ENCODE measurements at places on chromosomes 4 and X. TPM values are rescaled to one million over a fixed set of nuclear protein-coding genes. Genes with fewer than 3 reads are reported as not detected.

UGT2B10 gene
- not detected for total RNA-seq

MAGEA1 gene
- total RNA-seq = not detected

PITX2 gene
- not detected for total RNA-seq

PDE6B gene
- 18.8 TPM for total RNA-seq

MAMLD1 gene
- total RNA-seq = 0.23 TPM

OPRPN gene
- not detected for total RNA-seq

TKTL1 gene
- total RNA-seq = 42.8 TPM

MAOA gene
- total RNA-seq = not detected

DNA sequence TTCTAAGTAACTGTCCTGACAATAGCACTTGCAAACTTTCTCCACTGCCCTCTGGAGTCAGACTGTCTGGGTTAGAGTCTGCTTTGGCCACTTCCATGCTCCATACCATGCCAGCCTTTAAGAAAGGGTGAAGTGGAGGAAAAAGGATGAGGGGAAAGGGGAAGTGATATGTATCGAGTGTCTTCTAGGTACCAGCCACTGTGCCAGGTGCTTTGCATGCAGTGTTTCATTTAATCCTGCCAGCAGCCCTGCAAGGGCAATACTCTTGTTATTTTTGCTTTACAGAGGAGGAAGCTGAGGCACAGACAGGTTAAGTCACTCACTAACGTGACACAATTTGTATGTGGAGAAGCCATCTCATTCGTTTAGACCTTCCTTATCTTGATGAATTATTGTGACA lies 55.6 kb downstream of the RTL9 start:
- H3K4me3 ChIP-seq = no peak overlapping the region
- H3K27me3 ChIP-seq = no peaks in the 10 kb centered on the region
- no peaks in the 10 kb centered on the region for H3K36me3 ChIP-seq
- DNase-seq = no peak
- no peak overlapping the region for H3K27ac ChIP-seq

- H3K4me1 ChIP-seq = peaks cover 5% of the 10 kb centered on the region
- H3K4me3 ChIP-seq = no peak overlapping the region
- no peak overlapping the region for H3K27ac ChIP-seq
- H3K36me3 ChIP-seq = no peaks in the 10 kb centered on the region
- no peak for DNase-seq
Measured at GRCh38 chr4:26030260-26030667, 116.2 kb downstream of the SMIM20 start.

DNA sequence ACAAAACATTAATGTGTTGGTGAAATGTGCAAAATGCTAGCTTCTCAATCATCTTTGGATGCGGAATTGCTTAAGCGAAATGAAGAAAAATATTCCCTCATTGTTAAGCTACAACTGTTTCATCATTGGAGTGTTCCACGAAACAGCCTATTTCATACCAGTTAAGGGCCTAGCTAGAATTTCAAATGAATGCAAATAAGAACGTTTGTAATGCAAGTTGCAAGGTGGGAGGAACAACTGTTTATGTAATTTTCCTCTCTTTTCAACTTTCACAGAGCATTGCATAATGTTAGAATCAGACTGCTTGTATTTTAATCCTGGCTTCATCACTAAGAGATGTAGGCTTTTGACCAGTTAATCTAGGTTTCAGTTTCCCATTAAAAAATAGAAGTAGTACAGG lies 480.1 kb downstream of the IL1RAPL1 start:
- H3K27me3 ChIP-seq = no peaks in the 10 kb centered on the region
- H3K4me3 ChIP-seq = no peak overlapping the region
- no peak overlapping the region for H3K27ac ChIP-seq

- no peak overlapping the region for H3K27ac ChIP-seq
- peak; percentile 1 for DNase-seq
- H3K4me1 ChIP-seq = no peaks in the 10 kb centered on the region
- H3K4me3 ChIP-seq = no peak overlapping the region
- H3K36me3 ChIP-seq = no peaks in the 10 kb centered on the region
Measured at GRCh38 chr4:42816880-42817400, 75.6 kb upstream of the GRXCR1 start.

- H3K36me3 ChIP-seq = peaks cover 11% of the 10 kb centered on the region
- no peak for DNase-seq
- no peak overlapping the region for H3K27ac ChIP-seq
- H3K4me1 ChIP-seq = peaks cover 13% of the 10 kb centered on the region
- H3K27me3 ChIP-seq = no peaks in the 10 kb centered on the region
Measured at GRCh38 chr4:39978904-39979303, 1.2 kb upstream of the PDS5A start.

DNA sequence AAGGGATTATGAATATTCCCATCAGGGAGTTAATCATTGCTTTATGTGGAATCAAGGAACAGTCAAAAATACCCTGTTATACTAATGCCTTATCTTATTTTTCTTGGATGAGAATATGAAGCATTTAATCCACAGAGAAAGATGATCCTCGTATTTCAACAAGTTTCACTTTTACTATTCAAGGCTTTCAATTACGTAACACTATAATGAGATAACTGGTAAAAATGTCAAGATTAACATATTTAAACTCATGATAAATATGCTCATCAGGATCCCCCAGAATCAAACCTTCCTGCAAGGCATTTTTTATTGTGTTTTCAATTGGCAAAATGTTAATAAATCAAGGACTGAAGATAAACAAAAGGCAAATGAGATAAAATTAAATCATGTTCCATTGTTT lies 5.1 kb downstream of the ZXDA start:
- no peak overlapping the region for H3K4me3 ChIP-seq
- H3K27me3 ChIP-seq = no peaks in the 10 kb centered on the region
- no peaks in the 10 kb centered on the region for H3K36me3 ChIP-seq

- DNase-seq = no peak
- no peaks in the 10 kb centered on the region for H3K4me1 ChIP-seq
- no peak overlapping the region for H3K4me3 ChIP-seq
- H3K36me3 ChIP-seq = no peaks in the 10 kb centered on the region
- no peak overlapping the region for H3K27ac ChIP-seq
- H3K27me3 ChIP-seq = no peaks in the 10 kb centered on the region
Measured at GRCh38 chr4:177016541-177017141, 223.9 kb upstream of the VEGFC start.

DNA sequence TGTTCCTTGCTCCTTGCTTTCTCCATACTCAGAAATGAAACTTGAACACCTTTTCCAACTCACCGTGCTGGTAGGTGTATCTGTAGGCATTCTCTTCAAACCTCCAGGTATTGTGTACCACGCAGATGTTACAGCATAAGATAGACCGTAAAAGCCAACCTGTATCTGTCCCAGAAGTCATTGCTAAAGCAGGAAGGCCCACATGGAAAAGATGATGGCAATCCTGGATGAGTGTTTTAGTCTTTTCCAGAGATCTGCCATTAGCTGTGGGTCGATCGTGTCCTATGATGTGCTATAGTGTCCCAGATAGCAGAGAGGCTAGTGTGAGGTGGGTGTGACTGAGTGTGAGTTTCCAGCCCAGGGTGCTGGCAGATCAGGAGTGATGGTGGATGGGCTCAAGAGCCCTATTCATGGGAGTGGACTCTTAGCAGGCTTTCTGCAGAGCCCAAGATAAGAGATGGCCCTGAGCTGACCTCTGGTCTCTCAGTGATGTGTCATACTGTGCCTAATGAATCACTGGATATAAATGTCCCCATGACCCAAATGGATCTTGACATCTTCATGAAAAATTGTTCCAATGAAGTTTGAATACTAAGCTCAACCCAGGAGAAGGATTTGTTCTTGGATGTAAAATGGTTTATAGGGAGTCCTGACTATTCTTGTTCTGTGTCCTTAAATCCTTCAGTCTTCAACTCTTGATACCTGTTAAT lies 69.1 kb upstream of the WDR1 start:
- no peaks in the 10 kb centered on the region for H3K36me3 ChIP-seq
- no peak overlapping the region for H3K4me3 ChIP-seq
- DNase-seq = no peak
- H3K27ac ChIP-seq = no peak overlapping the region
- H3K4me1 ChIP-seq = peaks cover 21% of the 10 kb centered on the region
- no peaks in the 10 kb centered on the region for H3K27me3 ChIP-seq

DNA sequence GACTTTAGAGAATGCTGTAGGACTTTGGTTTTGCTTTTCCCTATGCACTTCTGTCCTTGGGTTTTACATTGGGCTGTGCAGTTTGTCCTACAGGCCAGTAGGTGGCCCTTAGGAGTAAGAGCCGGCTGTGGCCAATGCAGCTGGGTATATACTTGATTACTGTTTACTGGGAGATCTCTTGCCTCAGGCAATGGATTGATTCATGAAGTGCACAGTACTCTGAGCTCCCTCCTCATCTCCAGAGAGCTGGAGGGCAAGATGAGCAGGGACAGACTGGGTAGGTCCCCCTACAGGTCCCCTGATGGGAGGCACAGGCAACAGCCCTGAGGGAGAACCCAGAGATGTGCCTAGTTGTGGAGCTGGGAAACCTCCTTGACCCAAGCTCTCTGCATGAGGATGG lies 103.8 kb upstream of the QRFPR start:
- H3K27ac ChIP-seq = no peak overlapping the region
- DNase-seq = peak; percentile 43
- H3K27me3 ChIP-seq = no peaks in the 10 kb centered on the region

GRCh38 chr4:127364397-127364796 lies 268.4 kb upstream of the INTU start:
- no peaks in the 10 kb centered on the region for H3K4me1 ChIP-seq
- no peaks in the 10 kb centered on the region for H3K27me3 ChIP-seq
- DNase-seq = no peak
- no peak overlapping the region for H3K27ac ChIP-seq
- H3K36me3 ChIP-seq = no peaks in the 10 kb centered on the region

DNA sequence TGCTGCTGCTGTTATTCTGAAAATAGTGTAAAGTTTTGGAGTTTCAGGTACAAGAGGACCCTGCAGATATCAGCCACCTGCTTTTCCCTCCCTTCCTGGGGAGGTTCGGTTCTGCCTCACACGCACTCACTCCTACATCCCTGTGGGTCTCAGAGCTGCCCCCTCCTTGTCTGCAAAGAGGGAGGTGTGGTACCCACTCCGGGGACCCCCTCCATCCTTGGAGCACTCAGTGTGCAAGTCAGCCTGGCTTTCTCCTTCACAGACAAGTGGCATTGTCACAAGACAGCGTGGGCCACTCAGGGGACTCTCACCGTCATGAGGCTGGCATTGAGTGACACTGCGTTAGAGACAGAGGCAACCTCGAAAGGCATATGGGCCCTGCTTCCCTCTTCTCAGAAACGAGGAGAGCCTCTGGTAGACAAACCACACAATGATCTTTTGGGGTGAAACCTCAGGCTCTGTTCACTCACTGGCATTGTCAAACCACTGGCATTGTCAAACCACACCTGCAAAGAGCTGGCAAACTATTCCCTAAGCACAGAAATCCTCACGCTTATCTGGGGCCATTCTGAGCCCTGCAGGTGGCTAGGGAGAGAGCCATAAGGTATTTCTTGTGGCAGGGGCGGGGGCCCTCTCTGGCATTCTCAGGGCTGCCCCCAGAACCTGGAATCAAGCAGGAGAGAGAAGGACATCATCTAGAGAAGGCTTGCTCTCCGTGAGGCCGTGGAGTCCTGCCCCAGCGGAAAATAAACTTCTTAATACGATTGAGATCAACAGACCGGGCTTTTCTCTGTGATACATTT lies 285.0 kb downstream of the SHOX start:
- no peaks in the 10 kb centered on the region for H3K4me1 ChIP-seq
- H3K27ac ChIP-seq = no peak overlapping the region
- no peak overlapping the region for H3K4me3 ChIP-seq
- H3K36me3 ChIP-seq = no peaks in the 10 kb centered on the region

DNA sequence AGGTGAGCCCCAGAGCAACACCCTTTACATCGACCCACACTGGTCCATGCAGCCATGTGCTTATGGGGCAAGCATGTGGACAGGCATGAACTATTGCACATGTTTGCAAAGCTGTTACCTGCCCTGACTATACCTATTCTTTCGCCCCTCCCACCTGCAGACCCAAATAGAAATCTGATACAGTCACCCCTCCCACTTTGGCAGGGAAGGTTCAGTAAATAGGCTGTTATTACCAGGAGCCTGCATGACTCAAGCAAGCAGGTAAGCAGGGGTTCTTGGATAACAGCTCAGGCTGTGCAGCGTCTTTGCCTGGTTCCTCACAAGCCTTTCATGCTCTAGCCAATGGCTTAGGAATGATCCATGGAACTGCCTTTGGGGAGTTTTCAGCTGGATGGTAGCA lies 122.7 kb upstream of the DIPK2B start:
- H3K4me1 ChIP-seq = no peaks in the 10 kb centered on the region
- H3K27ac ChIP-seq = no peak overlapping the region
- DNase-seq = no peak
- no peaks in the 10 kb centered on the region for H3K27me3 ChIP-seq

- peak; percentile 31 for DNase-seq
- H3K4me3 ChIP-seq = peak overlapping the region; percentile 89
- peaks cover 23% of the 10 kb centered on the region for H3K4me1 ChIP-seq
- peak overlapping the region; percentile 88 for H3K27ac ChIP-seq
- no peaks in the 10 kb centered on the region for H3K36me3 ChIP-seq
Measured at GRCh38 chrX:136909706-136910564, 29.4 kb upstream of the RBMX start.

DNA sequence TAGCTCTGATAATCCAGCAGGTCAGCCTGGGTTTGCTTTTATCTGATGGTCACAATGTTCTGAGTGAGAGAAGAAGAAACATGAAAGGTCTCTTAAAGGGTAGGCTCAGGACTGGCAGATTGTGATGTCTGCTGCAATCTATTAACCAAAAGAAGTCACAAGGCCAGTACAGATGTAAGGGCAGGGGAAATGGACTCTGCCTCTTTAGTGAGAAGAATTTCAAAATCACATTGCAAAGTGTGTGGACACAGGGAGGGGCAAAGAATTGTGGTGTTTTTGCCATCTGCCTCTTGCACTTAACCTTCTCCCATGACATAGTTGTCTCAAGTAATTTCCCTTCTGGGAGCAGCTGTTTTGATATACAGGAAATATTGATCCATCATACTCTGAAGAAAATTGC lies 40.9 kb downstream of the IL1RAPL1 start:
- no peak for DNase-seq
- H3K4me1 ChIP-seq = no peaks in the 10 kb centered on the region
- no peaks in the 10 kb centered on the region for H3K27me3 ChIP-seq

- no peak overlapping the region for H3K27ac ChIP-seq
- no peak for DNase-seq
- no peaks in the 10 kb centered on the region for H3K27me3 ChIP-seq
- no peak overlapping the region for H3K4me3 ChIP-seq
Measured at GRCh38 chrX:40485102-40485826, 95.5 kb upstream of the ATP6AP2 start.

GRCh38 chrX:133587818-133588217 lies 172.5 kb upstream of the GPC4 start:
- H3K27me3 ChIP-seq = no peaks in the 10 kb centered on the region
- no peak overlapping the region for H3K27ac ChIP-seq
- H3K4me1 ChIP-seq = no peaks in the 10 kb centered on the region
- no peak for DNase-seq

- no peak overlapping the region for H3K27ac ChIP-seq
- H3K4me1 ChIP-seq = no peaks in the 10 kb centered on the region
- H3K4me3 ChIP-seq = no peak overlapping the region
- H3K27me3 ChIP-seq = no peaks in the 10 kb centered on the region
Measured at GRCh38 chr4:174061026-174061425, 222.4 kb downstream of the FBXO8 start.

DNA sequence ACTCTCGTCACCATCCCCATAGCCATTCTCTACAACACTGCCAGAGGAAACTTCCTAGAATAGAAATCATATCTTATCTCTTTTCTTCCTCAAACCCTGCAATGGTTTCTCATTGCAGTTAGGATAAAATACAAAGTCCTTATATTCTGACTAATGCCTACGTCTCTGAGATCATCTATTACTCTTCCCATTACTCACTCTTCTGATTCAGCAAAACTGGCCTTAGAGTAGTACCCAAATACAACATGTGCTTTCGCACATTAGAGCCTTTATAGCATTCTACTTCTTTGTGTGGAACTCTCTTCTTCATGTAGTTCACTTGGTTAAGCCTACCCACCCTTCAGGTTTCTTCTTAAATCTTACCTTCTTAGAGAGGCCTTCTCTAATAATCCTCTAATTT lies 28.0 kb downstream of the LHFPL1 start:
- H3K27ac ChIP-seq = no peak overlapping the region
- no peak for DNase-seq
- no peaks in the 10 kb centered on the region for H3K27me3 ChIP-seq
- H3K36me3 ChIP-seq = no peaks in the 10 kb centered on the region
- H3K4me1 ChIP-seq = no peaks in the 10 kb centered on the region

Measured in natural killer cell (primary cell).